AG08396 (cell line): ENCODE measurements at places on chromosomes 6 and 20.

GRCh38 chr6:142702501-142703460, 242.2 kb downstream of the HIVEP2 start:
- no peak for DNase-seq

DNA sequence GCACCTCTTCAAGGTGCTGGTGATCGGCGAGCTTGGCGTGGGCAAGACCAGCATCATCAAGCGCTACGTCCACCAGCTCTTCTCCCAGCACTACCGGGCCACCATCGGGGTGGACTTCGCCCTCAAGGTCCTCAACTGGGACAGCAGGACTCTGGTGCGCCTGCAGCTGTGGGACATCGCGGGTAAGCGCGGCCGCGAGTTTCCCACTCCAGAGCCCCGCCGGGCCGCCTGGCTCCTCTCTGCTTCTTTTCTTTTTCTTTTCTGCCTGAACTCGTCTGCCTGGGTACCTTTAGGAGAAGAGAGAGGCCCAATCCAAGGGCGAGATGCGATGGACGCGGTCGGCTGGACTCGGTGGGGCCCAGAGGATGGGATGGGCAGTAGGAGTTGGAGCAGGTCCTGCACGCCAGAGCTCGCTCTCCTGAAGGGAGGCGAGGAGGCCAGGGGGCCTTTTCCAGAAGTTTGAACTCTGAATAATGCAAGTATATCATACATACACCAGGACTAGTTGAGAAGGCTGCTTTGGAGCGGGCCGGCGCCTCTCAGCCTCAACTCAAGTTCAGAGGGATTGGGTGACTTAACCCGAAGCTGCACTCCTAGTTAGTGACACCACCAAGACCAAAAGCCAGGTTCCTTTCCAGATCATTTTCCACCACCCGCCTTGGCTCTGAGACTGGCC, 445 bp downstream of the RAB32 start:
- DNase-seq: peak; percentile 32

DNA sequence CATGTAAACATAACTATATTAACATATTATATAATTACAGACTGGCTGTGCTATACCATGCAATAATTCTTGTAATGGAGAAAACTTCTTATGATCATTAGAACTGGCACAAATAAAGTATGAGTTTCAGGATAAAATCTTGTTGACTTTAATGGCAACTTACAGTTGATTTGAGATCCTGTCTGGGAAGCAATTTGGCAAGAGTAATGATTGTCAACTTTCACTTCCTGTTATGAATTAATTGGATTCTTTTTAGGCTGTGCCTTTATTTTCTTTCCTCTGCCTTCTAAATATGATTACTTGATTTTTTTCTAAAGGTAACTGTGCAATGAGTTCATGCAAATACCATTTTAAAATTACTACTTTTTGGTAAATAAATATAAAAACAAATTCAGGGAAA, 158.1 kb upstream of the B3GAT2 start:
- no peak for DNase-seq

GRCh38 chr6:73569121-73569520, 48.3 kb upstream of the EEF1A1 start:
- no peak for DNase-seq

DNA sequence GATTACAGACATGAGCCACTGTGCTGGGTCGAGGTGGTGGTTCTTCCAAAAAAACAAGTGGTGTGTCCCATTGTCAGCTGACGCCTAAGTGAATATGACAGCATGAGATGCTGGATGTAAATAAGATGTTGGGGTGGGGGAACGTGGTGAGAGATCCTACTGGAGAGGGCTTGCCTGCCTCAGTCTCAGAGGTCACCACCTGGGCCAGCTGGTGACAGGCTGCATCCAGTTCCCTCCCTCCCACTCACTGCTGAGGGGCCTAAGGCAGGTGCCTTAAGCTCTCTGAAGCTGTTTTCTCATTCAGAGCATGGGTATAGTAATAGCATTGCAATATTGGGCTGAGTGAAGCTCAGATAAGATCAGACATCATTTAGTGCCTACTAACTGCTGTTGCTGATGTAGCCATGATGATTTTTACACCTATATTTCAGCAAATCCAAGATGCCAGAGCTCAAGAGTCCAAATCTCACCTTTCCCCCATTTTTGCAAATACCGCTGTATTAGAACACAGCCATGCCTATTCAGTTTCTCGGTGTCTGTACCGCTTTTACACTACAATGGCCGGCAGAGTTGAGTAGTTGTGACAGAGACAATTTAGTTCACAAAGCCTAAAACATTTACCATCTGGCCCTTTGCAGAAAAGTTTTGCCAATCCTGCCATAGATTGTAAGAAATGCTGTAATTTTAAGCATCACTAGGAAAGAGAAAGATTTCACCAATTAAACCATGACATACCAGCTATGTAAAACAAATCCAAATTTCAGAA, 171.3 kb downstream of the ANKRD60 start:
- DNase-seq: no peak

GRCh38 chr6:53854843-53855567, 60.2 kb downstream of the LRRC1 start:
- DNase-seq: no peak
